HL-60 (cell line): ENCODE measurements at places on chromosomes 16 and 17.
A peak's percentile ranks its signal among the peaks of the same experiment; 100 is the strongest.

- no peak for DNase-seq
Measured at GRCh38 chr16:35736546-35736945, 2277.1 kb downstream of the TP53TG3F start.

GRCh38 chr16:23229714-23230113 lies 47.2 kb downstream of the SCNN1G start:
- no peak for DNase-seq

GRCh38 chr16:9300252-9300651 lies 208.8 kb downstream of the HAPSTR1 start:
- no peak for DNase-seq

DNA sequence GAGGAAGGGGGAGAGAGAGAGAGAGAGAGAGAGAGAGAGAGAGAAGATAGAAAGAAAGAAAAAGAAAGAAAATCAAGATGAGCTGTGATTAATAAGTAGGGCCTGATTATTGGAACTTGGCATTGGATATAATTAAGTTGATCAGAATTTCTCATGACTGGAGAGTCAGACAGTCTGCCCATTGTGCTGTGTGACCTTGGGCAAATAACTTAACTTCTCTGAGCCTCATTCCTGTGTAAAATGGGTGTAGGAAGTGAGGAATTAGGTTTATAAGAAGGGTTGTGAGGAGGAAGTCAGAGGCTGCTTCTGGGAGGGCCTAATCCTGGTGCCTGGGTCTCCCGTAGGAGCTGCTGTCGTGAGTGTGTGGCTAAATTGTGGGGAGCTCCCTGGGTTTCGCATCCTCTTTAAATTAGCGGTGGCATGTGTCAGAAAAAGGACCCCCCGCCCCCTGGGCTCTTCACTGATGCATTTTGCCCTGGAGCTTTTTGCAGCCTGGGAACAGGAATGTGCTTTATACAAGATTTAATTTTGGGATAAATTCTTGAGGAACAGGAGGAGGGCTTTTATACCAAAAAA lies 76.0 kb downstream of the CMIP start:
- no peak for DNase-seq

GRCh38 chr17:19717411-19717908 lies 1.1 kb upstream of the SLC47A2 start:
- DNase-seq: no peak

DNA sequence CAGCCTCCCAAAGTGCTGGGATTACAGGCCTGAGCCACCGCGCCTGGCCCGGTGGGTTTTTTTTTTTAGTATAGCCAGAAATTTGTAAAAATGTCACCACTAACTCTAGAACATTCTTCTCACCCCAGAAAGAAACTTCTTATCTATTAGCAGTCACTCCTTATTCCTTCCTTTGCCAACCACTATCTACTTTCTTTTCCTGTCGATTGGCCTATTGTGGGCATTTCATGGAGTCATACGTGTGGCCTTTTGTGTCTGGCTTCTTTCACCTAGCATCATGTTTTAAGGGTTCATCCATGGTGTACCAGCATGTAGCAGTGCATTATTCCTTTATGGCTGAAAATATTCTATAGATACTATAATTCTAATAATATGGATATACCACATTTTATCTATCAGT lies 3.6 kb downstream of the CYB5D2 start:
- no peak for DNase-seq

DNA sequence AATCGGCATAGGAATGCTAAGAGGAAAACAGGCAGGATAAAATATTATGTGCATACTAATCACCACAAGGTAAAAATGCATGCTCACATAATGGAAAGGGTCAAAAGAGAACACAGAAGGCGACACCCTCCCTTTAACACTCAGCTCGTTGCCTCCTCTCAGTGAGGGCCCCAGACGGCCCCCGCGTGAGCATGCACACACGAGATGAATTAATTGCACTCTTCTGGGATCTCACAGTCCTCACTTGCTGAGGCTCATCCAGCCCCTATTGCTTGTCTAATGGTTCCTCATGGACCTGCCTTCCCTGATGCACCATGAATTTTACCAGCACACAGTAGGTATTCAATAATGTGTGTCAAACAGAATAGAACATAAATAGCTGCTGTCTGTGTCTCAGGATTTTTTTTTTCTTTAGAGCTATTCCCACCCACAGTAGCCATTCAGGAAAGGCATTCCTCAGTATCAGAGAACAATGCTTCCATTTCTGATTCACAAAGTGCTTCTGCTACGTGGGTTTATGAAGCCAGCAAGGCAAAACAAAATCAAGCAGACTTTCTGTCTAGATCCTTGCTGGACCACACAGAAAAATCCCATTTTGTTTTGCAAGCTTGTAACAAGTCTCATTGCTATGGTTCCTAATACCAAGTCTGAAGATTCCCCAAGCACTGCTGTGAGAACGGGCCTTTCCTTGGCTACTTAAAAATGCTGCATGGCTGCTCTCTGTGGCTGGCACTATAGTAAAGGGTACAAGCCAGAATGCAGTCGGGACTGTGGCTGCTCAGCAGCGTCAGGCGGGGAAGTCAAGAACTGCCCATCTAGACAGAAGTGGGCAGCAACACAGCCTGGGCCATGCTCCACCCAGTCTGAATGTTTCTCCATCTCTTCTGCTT lies 43.6 kb downstream of the TOM1L2 start:
- DNase-seq: no peak

- no peak for DNase-seq
Measured at GRCh38 chr16:31107465-31107867, 720 bp upstream of the BCKDK start.

- no peak for DNase-seq
Measured at GRCh38 chr17:44759086-44759915, 513 bp downstream of the ADAM11 start.

- no peak for DNase-seq
Measured at GRCh38 chr16:2432286-2432685, 3.0 kb downstream of the CCNF start.

GRCh38 chr17:80807882-80808281 lies 183.8 kb upstream of the CHMP6 start:
- no peak for DNase-seq

DNA sequence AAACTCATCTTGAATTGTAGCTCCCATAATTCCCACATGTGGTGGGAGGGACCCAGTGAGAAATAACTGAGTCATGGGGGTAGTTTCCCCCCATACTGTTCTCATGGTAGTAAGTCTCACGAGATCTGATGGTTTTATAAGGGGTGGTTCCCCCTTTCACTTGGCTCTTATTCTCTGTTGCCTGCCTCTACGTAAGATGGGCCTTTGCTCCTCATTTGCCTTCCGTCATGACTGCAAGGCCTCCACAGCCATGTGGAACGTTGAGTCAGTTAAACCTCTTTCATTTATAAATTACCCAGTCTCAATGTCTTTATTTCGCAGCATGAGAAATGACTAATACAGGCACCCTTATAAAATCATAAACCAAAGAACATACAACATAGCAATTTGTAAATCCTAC lies 79.0 kb downstream of the XYLT1 start:
- no peak for DNase-seq

DNA sequence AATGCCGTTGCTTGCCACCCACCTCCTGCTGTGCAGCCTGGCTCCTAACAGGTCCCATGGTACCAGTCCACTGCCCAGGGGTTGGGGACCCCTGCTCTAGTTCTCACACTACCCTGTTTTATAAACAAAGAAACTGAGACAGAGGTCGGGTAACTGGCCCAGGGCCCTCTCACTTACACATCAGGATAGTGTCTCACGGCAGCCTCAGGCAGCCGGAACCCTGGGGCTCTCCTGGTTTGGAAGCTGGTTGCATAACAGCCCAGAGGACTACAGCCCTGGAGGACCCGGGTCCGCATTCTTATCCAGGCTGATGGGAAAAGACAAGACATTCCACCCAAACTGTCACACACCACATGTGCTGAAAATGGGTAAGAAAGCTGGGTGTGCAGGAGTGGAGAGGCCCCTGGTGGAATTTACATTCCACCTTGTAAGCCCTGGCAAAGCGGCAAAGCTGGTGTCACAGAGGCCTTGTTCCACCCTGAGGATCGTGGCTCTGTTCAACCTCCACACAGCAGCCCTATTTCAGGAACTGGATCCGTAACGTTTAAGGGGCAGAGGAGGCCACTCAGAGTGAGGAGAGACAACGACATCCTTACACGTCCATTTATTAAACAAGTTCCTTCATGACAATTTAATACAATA lies 9.8 kb downstream of the CMTM3 start:
- DNase-seq: no peak

GRCh38 chr17:37553401-37553966 lies 55.7 kb downstream of the SYNRG start:
- no peak for DNase-seq

DNA sequence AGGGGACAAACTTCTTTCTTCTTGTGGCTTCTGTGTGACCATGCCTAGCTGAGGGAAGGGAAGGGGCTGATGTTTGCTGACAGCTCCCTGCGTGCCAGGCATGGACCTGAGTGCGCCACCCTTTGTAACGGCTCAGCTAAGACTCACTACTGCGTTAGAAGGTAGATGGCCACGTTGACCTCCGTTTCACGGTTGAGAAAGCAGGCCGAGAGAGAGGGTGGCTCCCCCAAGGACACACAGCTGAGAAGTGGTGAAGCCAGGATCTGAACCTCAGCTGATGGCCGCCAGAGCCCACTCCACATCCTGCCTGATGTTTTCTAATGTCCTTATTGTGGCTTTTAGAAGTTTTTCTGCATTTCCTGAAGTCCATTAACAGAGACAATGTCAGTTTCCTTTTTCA lies 45.1 kb downstream of the RGS9 start:
- no peak for DNase-seq

DNA sequence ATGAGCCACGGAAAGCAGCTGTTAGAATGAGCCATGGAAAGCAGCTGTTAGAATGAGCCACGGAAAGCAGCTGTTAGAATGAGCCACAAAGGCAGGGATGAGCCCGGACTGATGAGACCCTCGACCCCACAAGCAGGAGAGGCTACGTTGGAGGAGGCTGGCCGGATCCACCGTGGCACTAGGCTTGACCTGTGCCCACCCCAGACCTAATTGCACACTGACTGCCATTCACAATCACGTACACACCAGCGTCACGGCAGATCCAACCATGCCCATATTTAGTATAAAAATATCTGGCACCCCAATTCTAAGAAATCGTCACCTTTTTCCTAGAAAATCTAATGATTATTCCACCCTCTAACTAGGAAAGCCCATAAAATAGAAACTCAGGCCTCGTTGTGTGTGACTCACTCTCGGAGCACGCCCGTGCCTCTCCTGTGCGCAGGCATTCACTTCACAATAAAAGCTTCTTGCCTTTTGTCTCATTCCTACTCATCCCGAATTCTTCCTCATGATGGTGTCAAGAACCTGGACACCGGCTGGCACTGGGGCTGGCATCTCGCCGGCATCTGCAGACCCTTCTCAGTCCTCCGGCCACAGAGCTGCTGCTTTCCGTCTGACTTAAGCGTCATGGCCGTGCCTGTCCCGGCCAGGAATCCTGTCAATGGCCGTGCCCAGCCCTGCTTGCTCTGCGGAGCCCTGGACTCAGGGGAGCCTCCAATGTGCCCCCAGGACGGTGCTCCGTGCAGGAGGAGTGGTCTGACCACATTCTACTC lies 5.5 kb upstream of the SECTM1 start:
- DNase-seq: no peak

DNA sequence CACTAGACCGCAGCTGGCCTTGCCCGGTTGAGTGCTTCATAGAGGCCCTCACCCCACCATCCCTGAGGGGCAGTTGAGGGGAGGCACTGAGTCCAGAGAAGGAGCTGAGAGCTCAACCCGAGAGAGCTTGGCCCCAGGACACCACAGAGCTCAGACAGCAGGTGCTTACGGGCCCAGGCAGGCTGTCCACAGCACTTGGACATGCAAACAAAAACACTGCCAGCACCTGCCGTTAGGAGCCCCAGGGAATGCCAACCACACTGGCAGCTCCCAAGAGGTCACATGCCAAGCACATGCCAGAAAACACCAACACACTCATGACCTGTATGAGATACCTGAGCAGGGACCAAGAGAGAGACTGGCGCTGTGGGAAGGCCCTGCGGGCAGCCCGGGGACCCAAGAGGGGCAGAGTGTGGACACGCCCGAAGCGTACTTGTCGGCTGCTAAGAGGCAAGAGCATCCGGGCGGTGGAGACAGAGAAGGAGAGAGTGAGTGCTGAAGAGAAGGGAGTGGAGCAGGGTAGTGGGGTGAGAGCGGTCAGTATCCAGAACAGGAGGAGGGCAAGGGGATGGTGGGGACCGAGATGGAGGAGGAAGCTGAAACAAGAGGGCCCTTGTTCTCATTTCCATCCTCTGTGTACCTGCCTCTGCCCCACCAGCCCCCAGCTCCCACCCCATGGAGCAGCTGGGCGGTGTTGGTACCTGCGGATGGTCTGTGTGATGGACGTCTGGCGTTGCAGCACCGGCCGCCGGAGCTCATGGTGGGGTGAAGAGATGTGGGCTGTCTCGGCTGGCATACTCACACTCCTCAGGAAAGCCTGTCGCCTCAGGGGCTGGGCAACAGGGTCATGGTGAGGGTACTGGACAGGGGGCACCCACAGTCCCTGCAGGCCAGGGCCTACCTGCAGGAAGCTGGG lies 8.2 kb downstream of the RHBDF1 start:
- no peak for DNase-seq

GRCh38 chr16:10740845-10741208 lies 2.8 kb upstream of the NUBP1 start:
- DNase-seq: no peak

- no peak for DNase-seq
Measured at GRCh38 chr17:13638855-13639458, 37.2 kb upstream of the HS3ST3A1 start.

DNA sequence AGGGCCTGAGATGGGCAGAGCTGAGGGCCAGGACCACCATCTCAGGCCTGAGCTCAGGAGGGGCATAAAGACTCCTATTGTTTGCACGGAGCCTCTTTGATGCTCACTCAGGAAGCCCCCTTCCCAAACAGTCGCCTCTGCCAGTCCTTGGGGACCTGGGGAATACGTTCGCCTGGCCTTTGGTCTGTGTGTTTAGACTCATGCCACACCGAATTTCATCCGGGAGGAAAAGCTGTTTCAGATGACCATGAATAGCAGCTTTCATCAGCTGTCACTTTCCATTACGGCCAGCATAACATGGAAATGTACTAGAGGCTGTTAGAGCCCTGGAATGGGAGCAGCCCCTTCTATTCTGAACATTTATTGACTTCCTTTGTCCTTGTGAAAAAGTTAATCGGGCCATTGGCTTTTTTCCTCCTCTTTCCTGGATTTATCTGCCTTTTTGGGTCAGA lies 139.0 kb downstream of the HS3ST3A1 start:
- no peak for DNase-seq

- DNase-seq: no peak
Measured at GRCh38 chr17:15981646-15982580, 17.6 kb downstream of the ZSWIM7 start.

GRCh38 chr17:3738562-3739295 lies 15.0 kb downstream of the HASPIN start:
- no peak for DNase-seq

GRCh38 chr16:84726669-84727467 lies 27.1 kb downstream of the USP10 start:
- DNase-seq: peak; percentile 51

DNA sequence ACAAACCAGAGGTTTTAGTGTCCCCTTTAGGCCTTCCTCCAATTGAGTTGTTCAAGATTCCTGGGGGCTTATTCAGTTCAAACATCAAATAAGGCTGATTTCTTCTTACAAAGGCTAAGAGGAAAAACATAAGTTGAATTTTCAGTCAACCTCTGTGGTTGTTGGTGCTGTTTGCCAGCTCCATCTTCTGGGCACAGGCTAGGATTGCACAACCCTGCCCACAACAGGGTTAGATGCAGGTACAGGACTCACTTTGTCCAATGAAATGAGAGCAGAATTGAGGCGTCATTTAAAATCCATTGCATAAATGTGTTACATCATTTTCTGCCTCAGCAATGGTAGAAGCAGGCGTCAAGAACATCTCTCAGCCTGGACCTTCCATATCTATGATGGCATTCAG lies 173.3 kb downstream of the PMP22 start:
- DNase-seq: no peak

GRCh38 chr16:24849641-24850040 lies 3.9 kb downstream of the SLC5A11 start:
- DNase-seq: no peak
